Stimulated activated CD4-positive, alpha-beta T cell treated with anti-CD3 and anti-CD28 coated beads, Interleukin-1b, Interleukin-23, amount 100 ng/mL, for 1 hour (primary cell): ENCODE measurements at places on chromosomes 2 and 18.

- no peak for DNase-seq
Measured at GRCh38 chr18:12606592-12607315, 51.2 kb downstream of the SPIRE1 start.

GRCh38 chr2:46461011-46461674, 18.2 kb upstream of the TMEM247 start:
- peak; percentile 65 for DNase-seq

- no peak for DNase-seq
Measured at GRCh38 chr2:602571-603359, 74.4 kb downstream of the TMEM18 start.

DNA sequence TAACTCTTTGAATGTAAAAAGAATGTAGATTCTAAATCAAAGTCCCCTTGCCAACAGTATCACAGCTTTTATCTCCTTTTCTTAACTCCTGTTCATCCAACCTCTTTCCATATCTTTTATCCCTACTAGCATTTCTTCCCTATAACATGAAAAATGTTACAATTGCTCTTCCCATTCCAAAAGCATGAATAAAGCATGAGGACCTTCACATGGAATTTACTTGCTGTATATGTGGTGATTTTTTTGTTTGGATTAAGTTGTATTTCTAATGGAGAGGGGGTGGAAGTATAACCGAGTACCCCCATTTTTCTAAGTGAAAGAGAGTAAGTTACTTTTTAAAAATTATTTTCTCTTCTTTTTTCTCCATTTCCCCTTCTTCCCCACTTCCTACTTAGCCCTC, 94.9 kb upstream of the RBBP8 start:
- DNase-seq: no peak

DNA sequence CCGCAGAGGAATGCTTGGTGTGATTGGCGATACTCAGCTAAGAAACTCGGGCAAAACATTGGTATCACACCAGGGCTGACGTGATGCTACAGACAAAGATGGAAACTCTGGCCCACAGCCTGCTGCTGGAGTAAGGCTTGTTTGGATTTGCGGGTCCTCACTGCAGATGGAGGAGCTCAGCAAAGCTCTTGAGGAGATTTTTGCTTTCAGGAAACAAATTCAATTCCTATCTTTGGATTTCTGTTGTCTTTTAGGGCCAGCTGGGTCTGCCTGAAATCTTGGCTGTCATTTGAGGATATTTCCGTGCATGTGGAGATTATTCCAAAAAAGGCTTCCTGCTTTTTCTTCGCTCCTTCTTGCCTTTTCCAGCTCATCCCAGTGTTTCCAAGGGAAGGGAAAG, 475.8 kb downstream of the TSN start:
- DNase-seq: no peak

DNA sequence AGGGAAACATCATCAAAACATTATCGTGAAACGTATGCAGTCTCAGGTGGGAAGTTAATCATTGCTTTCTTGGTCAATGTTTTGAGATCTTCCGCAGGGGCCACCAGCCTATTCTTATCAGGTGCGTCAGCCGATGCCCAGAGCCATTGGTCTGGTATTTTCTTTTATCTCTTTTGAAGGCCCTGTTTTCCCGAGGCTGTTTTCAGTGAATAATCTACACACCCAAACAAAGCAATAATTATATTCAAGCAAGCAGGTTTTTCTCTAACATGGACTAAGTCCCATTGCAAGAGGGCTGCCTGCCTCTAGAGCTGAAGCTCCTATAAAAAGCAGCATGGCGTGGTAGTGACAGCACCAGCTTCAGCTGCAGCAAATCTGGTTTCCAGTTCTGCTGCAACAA, 430.0 kb upstream of the ID2 start:
- no peak for DNase-seq

DNA sequence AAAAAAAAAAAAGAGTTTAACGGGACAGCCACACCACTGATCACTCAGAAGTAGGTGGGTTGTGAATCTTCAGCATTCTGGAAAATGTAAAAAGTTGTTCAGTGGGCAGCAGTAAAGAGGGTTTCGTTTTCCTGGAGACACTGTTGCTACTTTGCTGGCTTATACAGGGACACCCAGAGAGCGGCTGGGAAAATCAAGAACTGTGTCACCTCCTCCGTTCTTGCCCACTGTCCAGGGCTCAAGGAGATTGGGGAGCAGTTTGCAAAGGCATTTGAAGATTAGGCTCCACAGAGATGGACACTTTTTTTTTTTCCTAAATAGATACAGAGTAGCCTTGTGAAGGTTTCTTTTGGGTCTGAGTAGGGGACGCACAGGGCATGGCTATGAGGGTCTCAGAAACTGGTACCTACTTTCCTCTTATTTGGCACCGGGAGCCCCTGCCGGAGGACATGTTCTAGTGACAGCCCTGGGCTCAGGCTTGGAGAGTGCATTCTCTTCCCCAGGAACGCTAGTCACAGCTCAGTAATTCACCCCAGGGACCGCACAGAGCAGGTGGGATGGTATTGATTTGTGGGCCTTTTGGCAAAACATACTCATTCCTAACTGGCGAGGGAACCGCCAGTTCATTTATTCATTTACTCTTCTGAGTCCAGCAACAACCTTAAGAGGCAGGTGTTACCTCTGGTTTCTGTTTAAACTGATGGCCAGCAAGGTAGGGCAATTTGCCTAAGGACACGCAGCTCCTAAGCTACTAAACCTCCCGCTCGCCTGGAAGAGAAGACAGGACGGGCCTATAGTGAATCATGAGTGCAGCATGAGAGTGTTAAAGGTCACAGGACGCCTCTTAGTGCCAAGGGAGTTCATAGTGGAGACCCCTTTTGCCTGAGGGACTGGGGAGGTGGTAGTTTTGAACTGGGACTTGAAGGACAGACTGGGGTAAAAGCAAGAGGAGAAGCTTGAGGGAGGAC, 53.1 kb downstream of the HPCAL1 start:
- DNase-seq: no peak

GRCh38 chr2:202824901-202825300, 46.7 kb downstream of the ICA1L start:
- no peak for DNase-seq

DNA sequence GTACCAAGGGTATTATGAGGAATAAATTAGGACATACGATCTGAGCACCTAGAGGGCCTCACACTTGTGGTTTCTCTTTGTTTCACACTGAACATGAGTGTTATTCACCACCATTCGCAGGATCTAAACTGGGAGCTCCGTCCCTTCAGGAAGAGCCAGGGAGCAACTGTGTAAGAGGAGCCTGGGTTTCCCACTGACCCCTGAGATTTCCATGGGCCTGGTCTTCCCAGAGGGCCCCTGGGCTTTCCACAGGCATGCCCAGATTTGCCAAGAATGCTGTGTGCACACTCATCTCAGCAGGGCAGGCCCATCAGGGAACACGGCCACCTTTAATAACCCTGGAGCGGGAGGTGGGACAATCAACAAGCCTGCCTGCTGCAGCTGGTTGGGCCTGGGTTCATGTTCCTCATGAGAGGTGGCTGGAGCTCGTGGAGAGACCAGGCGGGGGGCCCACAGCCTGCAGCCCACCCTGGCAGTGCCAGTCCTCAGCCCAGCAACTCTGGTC, 416.8 kb upstream of the MYT1L start:
- no peak for DNase-seq

GRCh38 chr2:120231564-120231973, 8.4 kb upstream of the TMEM185B start:
- no peak for DNase-seq

- no peak for DNase-seq
Measured at GRCh38 chr2:54416166-54416813, 39.8 kb upstream of the SPTBN1 start.
